Stimulated activated CD4-positive, alpha-beta T cell treated with anti-CD3 and anti-CD28 coated beads, TNF-alpha, amount 100 ng/mL, for 1 hour (primary cell): ENCODE measurements at places on chromosomes 6 and 20.

DNA sequence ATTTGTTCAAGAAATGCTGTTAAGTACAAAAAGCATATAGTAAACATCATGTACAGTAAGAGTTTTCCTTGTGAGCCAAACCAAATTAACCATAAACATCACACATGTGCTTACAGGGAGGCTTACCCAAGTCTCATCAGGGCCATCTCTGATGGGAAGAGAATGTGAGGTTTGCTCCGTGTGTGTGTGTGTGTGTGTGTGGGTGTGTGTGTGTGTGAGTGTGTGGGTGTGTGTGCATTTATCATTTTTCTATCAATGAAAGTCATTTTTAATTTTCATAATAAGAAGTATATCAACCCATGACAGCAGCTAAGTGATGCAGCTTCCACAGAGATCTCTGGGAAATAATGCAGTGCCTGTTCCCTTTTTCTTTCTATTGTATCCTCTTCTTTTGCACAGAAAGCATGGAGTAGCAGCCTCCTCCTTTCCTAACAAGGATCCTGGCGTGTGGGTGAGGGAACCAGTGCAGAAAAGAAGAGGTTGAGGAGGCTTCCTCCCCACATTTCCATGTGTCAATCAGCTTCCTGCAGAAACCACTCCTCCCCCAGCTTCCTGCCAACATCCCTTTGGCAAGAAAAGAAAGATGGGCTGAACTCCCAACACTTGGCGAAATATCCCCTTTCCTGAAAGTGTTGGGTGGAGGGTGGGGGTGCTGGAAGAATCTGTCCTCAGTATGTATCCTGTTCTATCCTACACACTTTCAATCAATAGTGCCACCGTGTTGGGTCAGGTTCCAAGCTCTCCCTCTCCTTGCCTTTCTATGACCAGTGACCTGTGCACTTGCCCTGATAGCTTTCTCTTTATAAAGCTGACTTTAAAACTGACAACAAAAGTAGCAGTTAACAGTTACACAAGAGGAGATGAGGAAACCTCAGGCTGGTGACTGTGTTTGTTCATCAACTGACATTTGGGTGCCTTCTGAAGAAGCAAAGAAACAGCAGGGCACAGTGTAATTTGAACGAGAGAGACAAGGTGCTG lies 251.8 kb upstream of the CITED2 start:
- DNase-seq, result no peak

DNA sequence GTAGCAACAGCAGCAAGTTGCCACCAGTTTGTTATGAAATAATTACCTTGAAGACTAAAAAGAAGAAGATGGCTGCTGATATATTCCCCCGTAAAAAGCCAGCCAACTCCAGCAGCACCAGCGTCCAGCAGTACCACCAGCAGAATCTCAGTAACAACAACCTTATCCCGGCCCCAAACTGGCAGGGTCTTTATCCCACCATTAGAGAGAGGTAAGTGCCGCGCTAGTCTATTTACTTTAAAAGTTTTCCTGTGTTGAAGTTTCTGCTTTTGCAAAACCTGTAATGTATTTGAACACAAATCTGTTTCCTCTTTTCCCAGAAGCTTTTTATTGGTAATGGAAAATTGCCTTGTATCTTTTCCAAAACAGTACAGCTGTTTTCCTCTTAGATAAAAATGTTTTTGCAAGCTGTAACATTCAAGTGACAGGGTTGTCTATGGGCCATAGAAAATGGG lies 725 bp downstream of the BTBD3 start:
- DNase-seq, result no peak

- no peak for DNase-seq
These were observed 25.1 kb downstream of the ZC3H12D start for GRCh38 chr6:149459761-149460160.

- DNase-seq, result no peak
These were observed 129.6 kb downstream of the PLEKHG1 start for GRCh38 chr6:150729188-150729748.

DNA sequence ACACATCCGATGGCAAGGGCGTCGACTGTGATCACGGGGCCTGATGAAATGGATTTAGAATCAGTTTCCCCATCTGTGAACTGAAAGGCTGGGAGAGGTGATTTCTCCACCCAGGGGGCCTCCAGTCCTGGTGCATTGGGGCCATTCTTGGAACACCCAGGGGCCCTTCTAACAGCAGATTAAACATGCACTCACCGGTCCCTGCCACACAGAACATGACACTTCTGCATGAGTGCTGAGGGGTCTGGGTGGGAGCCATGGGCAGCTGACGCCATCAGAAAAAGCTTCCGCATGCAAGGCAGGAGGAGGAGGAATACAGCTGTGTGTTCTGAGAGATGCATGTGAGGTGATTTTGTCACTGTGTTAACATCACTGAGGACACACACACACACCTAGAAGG lies 26.8 kb downstream of the DLL1 start:
- no peak for DNase-seq

DNA sequence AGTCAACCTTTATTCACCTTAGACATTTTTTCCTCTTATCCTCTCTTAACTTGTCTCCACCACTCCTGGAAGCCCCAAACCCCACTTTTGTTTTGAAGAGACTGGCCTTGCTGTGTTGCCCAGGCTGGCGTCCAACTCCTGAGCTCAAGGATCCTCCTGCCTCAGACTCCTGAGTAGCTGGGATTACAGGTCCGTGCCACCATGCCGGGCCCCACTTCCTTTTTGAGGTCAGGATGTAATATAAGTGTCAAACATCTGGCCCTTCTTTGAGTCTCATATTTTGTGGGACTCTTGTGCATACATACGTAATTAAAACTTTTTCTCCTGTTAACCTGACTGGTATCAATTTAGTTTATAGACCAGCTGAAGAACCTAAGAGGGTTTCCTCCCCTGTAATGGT lies 1.4 kb upstream of the CDK19 start:
- DNase-seq, result no peak

DNA sequence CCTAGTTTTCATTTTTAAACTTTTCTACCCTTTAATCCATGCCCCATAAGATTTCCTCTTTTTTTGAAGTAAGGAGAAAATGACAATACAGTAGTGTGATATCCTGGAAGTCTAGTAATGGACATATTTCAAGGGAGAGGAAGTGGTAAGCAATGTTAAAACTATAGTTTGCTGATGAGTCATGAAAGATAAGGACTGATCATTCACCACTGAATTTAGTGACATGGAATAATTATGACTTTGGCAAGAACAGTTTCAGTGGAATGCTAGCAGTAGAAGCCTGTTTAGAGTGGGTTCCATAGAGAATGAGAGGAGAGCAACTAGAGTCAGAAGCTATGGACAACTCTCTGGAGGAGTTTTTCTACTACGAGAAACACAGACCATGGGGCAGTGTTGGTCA lies 24.9 kb upstream of the SLC2A12 start:
- DNase-seq, result no peak

DNA sequence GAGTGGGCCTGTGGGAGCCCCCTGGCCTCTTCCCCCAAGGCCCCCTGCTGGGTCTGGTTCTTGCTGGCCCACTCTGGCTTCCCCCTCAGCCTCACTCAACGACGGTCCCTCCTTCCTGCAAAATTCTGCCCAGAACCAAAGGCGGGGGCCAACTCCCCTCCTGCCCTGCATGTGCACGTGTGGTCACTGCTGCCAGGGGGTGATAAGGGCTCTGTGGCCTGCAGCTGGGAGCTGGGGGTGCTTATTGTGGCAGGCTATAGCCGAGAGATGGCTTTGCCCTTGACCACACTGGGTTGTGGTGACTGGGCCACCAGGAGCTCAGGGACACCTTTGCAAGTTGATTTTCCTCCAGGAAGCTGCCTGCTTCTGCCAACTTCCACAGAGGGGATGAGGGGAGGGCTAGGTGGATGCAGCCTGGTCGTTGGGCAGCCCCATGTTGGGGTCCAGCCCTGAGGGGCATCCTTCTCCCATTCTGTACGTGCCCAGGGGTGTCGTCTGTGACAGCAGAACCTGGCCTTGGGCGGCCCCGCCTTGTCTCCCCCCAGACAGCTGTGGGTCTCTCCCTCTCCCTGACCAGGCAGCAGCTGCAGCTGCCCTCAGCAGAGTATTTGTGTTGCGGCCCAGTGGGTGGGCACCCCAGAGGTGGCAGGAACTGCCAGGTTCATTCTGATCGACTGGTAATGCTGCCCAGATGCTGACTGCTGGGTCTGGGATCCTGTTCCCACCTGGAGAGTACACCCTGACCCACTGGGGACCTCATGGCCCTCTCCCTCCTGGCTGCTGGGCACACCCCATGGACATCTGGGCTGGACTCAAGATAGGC lies 5.6 kb downstream of the TCEA2 start:
- DNase-seq, result no peak

GRCh38 chr20:48025051-48025515 lies 239.8 kb upstream of the SULF2 start:
- no peak for DNase-seq

DNA sequence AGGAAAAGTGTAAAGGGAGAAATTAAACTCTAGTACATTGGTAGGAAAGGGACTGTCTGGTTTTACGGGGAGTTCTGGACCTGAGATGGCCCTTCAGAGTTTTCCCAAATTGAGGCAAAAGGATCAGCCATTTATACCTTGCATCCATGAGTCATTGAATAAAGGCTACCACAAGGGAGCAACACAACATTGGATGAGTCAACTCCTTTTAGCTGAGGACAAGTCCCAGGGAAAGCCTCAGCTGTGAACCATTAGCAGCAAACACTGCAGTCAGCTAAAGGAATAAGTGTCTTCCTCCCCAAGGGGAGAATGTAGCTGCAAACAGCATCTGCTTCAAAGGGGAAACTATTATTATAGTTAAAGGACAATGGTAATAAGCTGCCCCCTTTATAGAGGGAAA lies 468.7 kb upstream of the ID4 start:
- DNase-seq, result no peak

DNA sequence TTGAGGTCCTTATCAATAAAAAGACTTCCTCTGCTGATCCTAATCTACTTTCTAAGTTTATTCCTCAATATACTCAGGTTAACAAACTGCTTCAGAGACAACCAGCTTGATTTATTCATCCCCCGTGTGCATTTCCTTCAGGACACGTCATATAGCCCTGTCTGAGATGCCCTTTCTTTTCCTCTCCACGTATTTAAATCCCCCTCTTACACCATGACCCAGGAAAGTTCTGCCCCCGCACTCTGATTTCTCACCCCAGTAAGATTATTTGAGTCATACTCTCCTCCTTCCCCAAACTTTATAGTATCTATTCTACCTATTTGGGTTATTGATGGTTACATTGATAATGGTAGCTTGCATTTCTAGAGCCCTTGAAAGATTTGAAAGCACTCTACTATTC lies 9.8 kb upstream of the CGA start:
- DNase-seq, result no peak

DNA sequence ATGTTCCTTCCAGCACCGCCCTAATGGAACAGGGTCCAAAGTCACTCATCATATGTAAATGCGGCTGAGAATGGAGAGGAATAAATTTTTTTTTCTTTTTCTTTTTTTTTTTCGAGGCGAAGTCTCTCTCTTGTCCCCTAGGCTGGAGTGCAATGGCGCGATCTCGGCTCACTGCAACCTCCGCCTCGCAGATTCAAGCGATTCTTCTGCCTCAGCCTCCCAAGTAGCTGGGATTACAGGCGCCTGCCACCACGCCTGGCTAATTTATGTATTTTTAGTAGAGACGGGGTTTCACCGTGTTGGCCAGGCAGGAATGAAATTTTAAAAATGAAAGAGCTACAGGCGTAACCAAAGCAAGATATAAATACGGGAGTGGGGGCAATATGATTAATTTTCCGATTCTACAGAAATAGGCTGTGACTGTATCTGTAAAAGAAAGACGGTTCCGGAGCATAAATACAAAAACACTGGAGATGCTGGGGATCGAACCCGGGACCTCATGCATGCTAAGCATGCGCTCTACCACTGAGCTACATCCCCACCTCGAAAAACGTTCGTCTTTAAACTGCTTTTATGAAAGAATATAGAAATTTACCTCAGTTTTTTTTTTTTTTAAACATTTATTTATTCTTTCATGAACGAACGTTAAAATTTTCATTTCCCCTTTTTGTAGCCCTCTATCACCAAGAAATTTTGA lies 132.2 kb downstream of the GPX5 start:
- no peak for DNase-seq

DNA sequence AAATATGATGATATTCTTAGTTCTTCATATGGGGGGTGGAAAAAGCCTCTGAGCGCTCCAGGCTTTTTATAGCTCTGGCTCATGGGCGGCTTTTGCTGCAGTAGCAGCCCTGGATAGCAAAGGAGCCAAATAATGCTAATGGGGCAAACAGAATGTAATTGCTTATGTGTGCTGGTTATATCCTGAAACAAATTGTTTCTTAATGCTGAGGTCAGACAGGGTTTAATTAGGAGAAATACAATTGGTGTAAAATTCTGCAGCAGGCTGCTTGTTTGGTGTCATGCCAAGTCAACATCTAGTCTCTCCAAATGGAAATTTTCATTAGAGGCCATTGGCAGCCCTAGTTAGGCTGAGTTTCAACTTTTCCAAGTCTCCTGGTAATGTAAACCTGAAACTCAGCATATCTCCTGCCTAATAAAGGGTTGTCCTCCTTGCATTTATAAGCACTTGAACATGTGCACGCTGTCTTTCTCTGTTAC lies 530.1 kb upstream of the NOX3 start:
- DNase-seq, result no peak

GRCh38 chr6:151380848-151381205 lies 10.5 kb downstream of the ZBTB2 start:
- no peak for DNase-seq

DNA sequence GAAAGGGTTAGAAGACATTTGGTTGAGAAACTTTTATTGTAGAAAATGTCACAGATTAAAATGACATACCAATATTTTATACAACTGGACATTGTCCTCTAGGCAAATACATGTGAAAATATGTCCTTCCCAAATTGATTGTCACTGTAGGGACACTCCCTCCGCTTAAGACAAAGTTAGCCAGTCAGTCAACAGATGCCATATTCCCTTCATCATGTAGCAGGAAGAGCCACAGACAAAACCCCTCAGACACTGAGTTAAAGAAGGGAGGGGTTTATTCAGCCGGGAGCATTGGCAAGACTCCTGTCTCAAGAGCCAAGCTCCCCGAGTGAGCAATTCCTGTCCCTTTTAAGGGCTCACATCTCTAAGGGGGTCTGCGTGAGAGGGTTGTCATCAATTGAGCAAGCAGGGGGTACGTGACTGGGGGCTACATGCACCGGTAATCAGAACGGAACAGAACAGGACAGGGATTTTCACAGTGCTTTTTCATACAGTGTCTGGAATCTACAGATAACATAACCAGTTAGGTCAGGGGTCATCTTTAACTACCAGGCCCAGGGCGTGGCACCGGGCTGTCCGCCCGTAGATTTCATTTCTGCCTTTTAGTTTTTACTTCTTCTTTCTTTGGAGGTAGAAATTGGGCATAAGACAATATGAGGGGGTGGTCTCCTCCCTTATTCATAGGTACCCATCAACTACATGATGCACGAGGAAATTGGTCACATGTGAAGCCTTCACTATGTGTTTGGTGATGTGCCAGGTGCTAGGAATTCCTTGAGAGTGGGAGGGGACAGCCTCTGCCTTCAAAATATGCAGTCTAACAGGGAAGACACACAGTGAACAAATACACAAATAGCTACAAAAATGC lies 155.7 kb upstream of the CDYL start:
- no peak for DNase-seq

DNA sequence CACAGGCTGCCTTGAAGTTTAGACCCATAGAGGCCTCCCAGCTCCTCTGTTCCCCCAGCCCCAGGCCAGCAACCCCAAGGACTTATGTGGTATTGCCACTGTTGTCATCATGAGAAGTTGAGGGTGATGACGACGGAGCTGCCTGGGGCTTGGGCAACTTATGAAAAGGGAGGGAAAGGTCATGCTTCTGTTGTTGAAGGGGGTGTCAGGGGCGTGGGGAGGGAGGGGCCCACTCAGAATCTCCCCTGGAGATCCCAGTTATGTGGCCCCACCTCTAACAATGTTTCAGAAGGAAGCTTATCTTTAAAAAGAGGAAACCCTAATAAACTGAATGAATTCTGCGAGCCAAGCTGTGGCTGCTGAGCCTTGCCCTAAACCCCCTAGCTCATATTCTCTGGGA lies 4.2 kb downstream of the ADTRP start:
- no peak for DNase-seq
